ENCODE measurements at places on chromosomes 4 and X. TPM values are rescaled to one million over a fixed set of nuclear protein-coding genes. Genes with fewer than 3 reads are reported as not detected.

The MXRA5 gene
- total RNA-seq = not detected

The PABPC4L gene
- not detected for total RNA-seq

The ZNF630 gene
- 1.6 TPM for total RNA-seq

The NDST3 gene
- total RNA-seq = under 0.01 TPM

The C1GALT1C1 gene
- 8.4 TPM for total RNA-seq

The ARSD gene
- 7.3 TPM for total RNA-seq

The TCEAL6 gene
- total RNA-seq = not detected

The PRKG2 gene
- total RNA-seq = 1.7 TPM

The NAA11 gene
- not detected for total RNA-seq

The CFAP47 gene
- 0.10 TPM for total RNA-seq

Measured in mononuclear cell (primary cell).